ENCODE measurements at places on chromosomes 13 and 19. TPM values are rescaled to one million over a fixed set of nuclear protein-coding genes. Genes with fewer than 3 reads are reported as not detected.

GRCh38 chr19:46186101-46186716 lies 38.2 kb downstream of the IGFL2 start:
- DNase-seq, result no peak

- peak; percentile 71 for DNase-seq
Observed at GRCh38 chr19:3977242-3978143, 6.6 kb upstream of the DAPK3 start.

DNA sequence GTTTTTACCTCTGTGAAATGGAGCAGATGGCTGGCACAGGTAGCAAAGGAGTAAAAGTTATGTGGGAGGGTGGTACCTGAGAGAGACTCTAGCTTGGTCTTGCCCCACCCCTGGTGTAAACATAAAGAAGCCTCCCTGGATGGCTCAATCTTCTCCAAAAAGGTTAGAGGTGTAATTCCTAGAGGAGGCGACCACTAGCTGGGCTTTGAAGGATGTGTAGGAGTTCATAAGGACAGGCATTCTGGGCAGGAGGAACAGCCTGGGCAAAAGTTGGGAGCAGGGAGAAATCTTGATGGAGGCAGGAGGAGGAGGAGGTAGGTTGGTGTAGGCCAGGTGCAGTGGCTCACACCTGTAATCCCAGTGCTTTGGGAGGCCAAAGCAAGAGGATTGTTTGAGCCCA lies 7.8 kb upstream of the ICAM4 start:
- no peak for DNase-seq

DNA sequence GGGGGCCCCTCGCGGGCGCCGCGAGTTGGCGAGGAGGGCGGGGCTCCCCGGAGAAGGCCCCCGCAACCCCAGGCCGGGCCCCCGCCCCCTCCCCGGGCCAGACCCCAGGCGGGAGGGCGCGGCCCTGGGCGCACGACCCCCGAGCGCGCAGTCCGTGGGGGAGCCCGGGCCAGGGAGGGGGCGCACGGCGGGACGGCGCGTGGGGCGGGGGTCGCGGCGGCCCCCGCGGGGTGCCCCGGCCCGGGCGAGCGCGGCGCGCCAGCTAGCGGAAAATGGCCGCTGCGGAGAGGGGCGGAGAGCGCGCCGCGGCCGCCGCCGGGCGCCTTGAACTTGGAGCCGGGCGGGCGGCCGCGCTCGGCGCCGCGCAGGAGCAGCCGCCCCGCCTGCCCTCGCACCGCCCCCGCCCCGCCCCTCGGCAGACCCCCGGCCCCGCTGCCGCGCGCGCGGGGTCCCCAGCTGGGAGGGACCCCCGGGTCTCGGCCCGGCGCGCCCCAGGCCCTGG lies 6.4 kb upstream of the NFIC start:
- DNase-seq, result no peak

DNA sequence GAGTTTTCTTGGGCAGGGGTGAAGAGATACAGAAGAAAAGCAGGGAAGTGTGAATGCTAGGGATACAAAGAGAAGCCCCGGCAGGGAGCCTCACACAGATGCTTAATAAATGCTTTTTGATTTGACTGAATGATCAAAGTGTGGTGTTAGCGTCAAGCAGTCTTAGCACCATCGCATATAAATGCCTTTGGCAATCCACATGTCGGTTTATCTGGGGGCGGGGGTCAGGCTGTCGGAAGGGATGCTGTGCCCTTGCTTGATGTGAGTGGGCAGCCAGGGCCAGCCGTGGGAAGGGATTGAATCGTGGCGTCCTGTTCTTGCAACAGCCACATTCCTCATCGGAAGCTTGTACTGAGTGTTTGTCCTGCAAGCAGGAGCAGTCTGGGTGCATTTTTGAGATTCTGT lies 173.1 kb downstream of the LACC1 start:
- DNase-seq, result no peak

DNA sequence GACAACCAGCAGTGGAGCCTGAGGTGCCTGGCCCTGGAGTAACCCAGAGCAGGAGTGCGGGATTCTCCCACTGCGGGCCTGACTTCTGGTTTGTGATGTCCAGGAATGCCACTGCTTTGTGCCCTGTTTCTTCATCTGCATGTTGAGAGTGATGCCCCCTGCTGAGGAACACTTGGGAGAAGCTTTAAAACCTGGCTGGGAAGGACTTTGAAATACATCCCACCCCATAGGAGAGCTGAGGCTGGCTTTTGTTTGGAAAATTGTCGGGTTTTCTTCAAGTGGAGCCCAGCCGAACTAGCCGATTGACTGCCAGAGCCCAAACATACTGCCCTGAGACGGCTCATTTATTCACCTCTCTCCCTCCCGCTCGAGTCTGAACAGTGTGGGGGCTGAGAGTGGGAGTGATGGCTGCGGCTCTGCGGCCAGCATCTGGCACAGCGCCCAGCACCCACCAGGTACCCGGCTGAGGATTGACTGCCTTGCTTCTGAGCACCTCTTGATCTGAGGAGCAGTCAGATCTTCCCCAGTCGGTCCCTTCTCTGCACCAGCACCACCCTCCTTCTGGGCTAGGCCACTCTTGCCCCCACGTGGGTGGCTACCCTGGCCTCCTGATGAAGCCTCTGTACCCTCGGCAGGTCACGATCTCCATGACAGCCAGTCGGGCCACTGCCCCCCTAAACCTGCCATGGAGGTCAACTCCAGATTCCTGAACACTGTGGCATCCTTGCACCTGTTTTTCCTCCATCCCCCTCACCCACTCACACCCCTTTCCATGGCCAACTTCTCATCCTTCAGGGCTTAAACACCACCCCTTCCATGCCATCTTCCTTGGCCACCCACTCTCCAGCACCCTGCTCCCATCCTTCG lies 148.9 kb downstream of the SIPA1L3 start:
- no peak for DNase-seq

DNA sequence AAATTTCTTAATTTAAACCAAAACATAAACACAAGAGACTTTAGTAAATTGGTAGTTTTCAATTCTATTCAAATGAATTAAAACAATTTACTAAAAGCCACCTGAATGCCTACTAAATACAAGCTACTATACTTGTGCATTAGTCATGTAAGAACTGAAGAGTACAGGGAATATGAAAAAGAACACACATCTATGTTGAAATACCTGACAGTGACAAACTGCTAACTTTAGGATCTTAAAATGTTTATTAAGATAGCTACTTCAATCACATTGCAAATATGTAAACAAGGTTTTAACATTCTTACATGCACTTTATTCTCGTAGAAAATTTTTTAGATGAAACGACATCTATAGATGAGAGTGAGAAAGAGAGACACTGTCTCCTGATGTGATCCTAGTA lies 4.1 kb downstream of the SPRYD7 start:
- DNase-seq, result no peak

DNA sequence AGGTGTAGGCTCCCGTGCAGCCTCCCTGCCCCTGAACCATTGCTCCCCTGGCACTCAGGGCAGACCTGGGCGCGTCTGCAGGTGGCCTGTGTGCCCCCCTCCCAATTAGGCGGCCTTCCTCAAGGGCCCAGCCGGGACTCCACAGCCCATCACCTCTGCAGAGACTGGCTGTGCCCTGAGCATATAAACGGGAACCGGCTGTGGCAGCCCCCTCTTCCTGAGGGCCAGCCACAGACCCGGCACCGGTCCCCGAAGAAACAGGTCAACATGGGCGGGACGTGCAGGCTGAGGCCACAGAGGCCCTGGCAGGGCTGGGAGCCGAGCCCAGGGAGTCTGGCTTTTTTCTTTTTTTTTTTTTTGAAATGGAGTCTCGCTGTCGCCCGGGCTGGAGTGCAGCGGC lies 12.0 kb downstream of the PIAS4 start:
- no peak for DNase-seq

GRCh38 chr13:47932950-47933923 lies 67.8 kb downstream of the SUCLA2 start:
- DNase-seq, result no peak

GRCh38 chr13:39789451-39789850 lies 134.0 kb downstream of the COG6 start:
- peak; percentile 69 for DNase-seq

- no peak for DNase-seq
Observed at GRCh38 chr19:27767234-27767633, 1445.7 kb downstream of the UQCRFS1 start.

DNA sequence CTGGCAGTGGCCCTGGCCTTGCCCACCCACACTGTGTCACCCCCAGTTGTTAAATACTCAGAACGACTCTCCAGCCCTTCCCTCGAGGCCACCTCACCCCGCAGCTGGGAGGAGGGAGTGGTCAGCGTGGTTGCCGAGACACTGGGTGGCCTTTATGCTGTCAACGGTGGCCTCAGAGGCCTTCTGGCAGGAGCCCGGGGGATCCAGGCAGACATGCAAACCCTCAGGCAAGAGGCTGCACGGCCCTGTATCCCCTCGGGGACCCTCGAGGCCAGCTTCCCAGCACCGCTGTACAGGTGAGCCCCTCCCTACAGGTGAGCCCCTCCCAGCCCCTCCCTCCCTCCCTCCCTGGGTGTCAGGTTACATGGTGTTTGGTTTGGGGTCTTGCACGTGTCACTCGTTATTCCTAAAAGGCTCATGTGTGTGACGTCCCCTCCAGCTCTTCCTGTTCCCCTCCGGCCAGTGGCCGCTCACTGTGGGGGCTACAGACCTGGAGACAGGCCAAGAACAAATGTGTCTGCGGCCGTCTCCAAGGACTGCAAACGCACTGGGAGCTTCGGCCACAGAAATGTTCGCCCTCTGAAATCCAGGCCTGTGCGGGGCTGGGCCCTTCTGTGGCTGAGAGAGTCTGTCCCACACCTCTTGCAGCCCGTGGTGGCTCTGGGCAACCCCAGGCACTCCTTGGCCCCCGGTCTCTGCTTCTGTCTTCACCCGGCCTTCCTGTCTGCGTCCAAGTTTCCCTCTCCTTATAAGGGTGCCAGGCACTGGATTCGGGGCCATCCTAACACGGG lies at the start of gene TEKTIP1:
Gene TEKTIP1, plus strand, starts transcription at position 210 of the 791 bp plus-strand sequence. Its CDS starts 4 bp downstream, at position 214.
- no peak for DNase-seq

GRCh38 chr13:34114581-34114980 lies 296.6 kb downstream of the RFC3 start:
- no peak for DNase-seq

DNA sequence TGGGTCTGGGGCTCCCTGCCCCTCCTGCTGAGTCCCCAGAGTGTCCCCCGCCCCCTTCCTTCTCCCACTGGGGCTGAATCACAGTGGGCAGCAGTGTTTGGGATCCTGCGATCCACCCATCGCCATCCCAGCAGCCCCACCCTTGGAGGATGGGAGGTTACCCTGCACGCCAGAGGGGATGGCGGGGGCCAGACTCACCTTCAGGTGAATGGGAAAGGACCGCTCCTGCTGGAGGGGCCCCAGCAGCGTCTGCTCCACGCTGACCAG lies 569 bp downstream of the DLEU7 start:
- no peak for DNase-seq

DNA sequence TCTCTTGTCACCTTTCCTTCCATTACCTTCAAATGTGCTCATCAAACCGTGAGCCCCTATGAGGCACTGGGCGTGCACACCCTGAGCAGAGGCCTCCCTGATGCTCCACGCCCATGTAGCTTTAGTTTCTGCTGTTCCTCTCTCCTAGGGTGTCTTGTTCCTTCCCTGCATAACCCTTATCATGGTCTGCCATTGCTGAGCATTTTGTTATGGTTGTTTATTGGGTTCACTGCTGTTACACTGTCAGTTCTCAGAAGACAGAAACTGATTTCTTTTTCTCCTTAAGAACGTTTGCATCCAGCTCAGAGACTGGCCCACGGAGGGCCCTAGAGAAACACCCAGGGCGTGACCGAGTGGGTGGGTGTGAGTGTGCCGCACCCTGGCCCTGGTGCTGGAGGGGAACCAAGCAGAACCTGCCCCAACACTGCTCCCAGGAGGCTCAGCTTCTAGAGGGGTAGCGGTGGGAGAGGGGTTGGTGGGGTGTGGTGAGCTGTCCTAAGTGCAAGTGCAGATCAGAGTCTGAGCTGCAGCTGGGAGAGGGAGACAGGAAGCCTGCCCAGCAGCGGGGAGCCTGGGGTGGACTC lies 61.4 kb upstream of the URI1 start:
- DNase-seq, result no peak

DNA sequence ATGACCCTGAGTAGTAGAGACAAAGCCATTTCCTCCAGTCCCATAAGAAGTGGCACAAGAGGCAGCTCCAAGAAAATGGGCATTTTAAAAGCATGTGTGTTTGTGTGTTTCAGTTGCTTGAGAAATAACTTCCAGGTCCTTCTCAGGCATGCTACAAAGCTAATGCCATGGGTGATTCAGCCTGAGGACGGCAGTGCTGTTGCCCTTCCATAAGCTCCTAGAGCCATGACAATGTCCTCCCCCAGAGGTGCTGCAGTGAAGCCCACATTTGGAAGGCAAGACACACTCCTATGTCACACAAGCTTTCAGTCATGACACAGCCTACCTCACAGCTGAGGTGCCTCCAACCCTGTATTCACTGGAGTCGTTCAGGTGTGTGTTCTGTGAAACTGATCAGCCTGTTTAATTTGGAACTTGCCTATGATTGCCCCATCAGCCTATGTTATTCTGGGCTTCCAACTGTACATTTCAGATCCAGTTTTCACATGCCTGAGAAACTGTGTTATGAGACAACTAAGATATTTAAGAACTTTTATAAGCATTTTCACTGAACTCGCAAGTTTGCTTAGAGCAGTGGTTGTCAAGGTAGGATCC lies 213.6 kb downstream of the FOXO1 start:
- no peak for DNase-seq

ERICH6B gene
- not detected for polyA plus RNA-seq

SOHLH2 gene
- not detected for polyA plus RNA-seq

RASA3 gene
- polyA plus RNA-seq, result 3.5 TPM

PRTN3 gene
- not detected for polyA plus RNA-seq

TEAD2 gene
- polyA plus RNA-seq, result 8.9 TPM

ZNF444 gene
- polyA plus RNA-seq, result 7.4 TPM

SMIM44 gene
- polyA plus RNA-seq, result not detected

CGB1 gene
- polyA plus RNA-seq, result not detected
